ENCODE measurements at places on chromosomes 1 and 21.

GRCh38 chr1:29650041-29650400 is 413.7 kb downstream of the PTPRU start:
- no peak for DNase-seq

DNA sequence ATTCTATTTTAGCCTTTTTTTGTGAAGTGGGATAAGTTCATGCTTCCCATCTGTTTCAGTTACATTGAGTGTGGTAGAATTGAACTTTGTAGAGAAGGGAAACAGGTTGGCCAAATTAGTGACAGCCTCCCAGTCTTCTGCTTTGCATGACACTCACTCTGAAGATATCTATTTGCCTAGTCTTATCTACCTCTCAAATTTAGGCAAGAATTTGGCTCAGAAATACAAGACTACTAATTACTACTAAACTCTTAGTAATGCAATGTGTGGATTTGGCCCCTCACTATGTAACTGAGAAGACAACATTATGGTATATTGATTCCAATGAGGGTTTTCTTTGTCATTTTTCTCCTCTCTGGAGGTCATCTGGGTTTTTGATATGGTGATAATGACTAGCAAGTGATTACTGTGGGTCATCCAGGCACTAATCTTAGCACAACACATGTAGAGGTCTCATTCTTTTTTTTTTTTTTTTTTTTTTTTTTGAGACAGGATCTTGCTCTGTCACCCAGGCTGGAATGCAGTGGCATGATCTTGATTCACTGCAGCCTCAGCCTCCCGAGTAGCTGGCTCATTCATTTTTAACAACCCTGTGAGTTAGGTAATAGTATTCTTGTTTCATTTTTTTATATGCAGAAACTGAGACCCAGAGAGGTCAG is 6.3 kb downstream of the FAM20B start:
- no peak for DNase-seq

GRCh38 chr1:24110642-24111261 is 1.2 kb downstream of the MYOM3 start:
- no peak for DNase-seq

- DNase-seq = no peak
Measured at GRCh38 chr1:161834967-161835550, 68.9 kb downstream of the ATF6 start.

DNA sequence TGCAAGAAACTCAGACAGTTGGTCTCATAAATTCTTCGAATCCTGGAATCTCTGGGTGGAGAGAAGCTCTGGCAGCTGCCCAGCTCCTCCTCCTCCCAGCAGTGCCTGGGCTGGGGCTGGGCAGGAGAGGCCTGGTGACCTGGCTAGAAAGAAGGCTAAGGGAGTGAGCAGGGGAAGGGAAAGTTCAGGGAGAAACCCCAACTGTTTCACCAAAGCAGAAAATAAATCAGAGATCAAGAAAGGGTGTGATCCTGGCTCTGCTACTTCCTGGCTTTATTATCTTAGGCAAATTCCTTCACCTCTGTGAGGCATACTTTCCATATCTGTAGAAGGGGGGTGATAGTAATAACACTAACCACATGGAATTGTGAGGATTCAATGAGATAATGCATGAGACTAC is 8.8 kb upstream of the COL16A1 start:
- no peak for DNase-seq
